ENCODE measurements at places on chromosomes 5 and 9. TPM values are rescaled to one million over a fixed set of nuclear protein-coding genes. Genes with fewer than 3 reads are reported as not detected.

DNA sequence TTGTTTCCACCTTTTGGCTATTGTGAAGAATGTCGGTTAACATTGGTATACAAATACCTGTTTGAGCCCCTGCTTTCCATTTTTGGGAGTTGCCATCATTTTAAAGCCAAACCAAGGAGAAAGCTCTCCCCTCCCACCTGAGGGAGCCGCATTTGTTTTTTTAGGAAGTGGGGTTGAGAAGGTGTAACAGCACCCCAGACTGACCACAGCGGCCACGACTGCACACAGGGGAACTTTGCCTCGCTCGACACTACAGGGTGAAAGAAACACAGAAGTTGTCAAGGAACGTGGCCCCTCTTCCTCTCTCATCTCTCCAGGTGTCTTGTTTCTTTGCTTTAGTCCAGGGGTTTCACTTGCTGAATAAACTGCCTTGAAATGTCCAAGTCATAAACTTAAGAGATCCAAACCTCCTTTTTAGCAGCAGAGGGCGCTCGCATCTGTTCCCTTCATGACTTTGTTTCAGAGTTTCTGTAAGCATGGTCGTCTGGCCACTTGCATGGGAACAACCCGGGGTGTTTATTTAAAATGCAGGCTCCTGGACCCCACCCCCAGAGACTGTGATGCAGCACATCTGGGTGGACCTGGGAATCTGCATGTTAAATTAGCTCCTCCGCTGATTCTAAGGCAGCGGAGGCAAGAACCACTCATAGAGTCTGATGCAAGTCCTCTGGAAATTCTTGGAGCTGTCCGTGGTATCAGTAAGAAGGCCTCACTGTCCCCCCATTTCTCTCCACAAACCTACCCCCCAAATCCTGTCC, 2.1 kb upstream of the TTLL11 start:
- no peaks in the 10 kb centered on the region for H3K27me3 ChIP-seq
- H3K36me3 ChIP-seq = no peaks in the 10 kb centered on the region
- H3K27ac ChIP-seq = no peak overlapping the region
- H3K4me1 ChIP-seq = peaks cover 41% of the 10 kb centered on the region

DNA sequence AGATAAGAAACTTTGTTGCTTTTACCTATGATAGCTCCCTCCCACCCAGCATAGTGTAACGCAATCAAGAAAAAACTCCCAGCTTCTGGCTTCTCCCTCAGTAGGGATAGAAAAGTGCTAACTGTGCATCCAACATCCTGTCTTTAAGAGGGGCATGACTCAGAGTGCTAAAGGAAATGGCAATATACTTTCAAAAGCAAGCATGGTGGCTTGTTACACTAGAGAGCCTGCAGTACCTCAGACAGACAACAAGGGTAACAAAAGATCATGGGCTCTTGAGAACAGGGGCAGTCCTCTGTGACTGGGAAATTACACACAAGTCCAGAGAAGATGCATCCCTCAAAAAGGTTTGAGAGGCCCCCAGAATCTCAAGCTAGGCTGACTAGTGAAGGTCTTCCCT, 37.8 kb downstream of the PRELID2 start:
- H3K4me1 ChIP-seq = no peaks in the 10 kb centered on the region
- H3K4me3 ChIP-seq = no peak overlapping the region
- H3K27ac ChIP-seq = no peak overlapping the region
- no peaks in the 10 kb centered on the region for H3K36me3 ChIP-seq
- no peaks in the 10 kb centered on the region for H3K27me3 ChIP-seq

Gene SLC23A1
- total RNA-seq = not detected

Gene PCDHA7
- total RNA-seq = not detected

DNA sequence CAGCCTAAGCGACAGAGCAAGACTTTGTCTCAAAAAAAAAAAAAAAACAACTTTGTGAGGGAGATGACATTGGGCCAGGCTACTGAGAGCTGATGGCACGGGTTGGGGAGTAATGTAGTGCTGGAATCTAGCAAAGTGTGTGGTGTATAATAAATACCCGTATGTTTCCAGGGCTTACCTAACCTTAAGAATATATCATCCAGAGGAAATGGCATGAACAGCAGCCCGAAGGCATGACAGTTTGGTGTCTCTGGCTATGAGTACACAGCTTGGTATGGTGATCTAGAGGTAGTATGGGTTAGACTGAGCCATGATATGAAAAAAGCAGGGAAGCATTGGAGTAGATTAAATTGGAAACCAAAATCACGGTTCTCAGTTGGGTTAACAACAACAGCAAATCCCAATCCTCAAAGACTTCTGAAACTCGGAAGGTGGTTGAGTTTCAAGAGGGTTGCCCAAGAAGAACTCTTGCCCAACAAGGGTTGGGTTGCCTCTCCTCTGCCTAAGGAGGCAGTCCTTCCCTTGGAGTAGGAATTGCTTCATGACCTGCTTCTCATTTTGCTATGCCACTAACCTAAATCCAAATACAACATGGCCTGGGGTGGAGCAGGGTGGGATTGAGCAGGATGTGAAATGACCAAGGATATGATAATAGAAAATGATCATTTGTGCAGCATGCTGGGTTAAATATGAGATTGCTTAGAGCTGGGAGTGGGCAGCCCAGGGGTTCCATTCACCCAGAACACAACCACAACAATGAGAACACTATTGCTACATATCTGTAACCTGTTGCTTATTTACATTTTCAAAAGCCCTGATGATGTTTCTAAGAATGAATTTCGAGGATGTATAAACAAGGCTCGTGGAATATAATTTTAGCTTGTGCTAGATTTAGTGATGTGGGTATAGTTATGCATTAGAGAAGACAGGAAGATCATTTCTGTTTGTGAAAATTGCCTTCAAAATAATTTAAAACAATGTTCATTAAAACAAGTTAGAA, 64.6 kb upstream of the ZFR start:
- H3K27ac ChIP-seq = no peak overlapping the region
- no peaks in the 10 kb centered on the region for H3K36me3 ChIP-seq
- no peaks in the 10 kb centered on the region for H3K27me3 ChIP-seq
- H3K4me3 ChIP-seq = no peak overlapping the region
- DNase-seq = no peak

GRCh38 chr9:21465859-21466518, 16.1 kb downstream of the IFNE start:
- DNase-seq = peak; percentile 52
- H3K36me3 ChIP-seq = no peaks in the 10 kb centered on the region
- H3K27ac ChIP-seq = no peak overlapping the region
- H3K4me3 ChIP-seq = no peak overlapping the region
- no peaks in the 10 kb centered on the region for H3K27me3 ChIP-seq

DNA sequence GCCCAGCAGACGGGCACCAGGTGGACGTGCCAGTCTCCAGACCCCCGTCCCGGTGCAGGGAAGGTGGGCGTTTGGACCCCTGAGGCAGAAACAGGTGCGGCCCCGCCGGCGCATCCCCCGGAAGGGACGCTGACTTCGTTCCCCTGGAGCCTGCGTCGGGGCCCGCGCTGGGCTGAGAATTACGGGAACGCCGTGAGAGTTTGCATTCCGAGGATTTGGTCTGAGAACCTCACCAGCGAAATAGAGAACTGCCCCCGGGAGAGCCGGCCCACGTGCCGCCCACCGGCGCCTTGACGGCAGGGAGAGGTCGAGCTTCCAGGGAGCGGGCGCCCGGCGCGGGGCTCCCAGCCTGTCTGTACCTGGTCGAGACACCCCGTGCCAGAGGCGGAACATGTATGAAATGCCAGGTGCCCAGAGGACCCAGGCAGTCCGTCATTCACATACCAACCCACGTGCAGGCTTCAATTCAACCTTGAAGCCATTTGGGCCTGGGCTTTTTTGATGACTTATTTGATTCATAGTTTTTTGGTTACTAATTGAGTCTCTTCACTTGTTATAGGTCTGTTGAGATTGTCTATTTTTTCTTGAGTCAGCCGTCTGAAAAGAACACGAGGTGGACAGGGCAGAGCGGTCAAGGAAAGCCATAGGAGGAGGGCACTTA, 877 bp upstream of the CAMSAP1 start:
- peaks cover 10% of the 10 kb centered on the region for H3K36me3 ChIP-seq
- H3K4me1 ChIP-seq = peaks cover 31% of the 10 kb centered on the region
- H3K4me3 ChIP-seq = peak overlapping the region; percentile 58
- H3K27me3 ChIP-seq = no peaks in the 10 kb centered on the region

Gene PNPLA7
- 2.4 TPM for total RNA-seq

Gene TAS2R1
- not detected for total RNA-seq

- H3K36me3 ChIP-seq = no peaks in the 10 kb centered on the region
- DNase-seq = peak; percentile 83
- H3K27ac ChIP-seq = peak overlapping the region; percentile 57
- H3K4me1 ChIP-seq = peaks cover 41% of the 10 kb centered on the region
- peak overlapping the region; percentile 1 for H3K4me3 ChIP-seq
Measured at GRCh38 chr5:91311697-91312501, 71.2 kb downstream of the ARRDC3 start.

GRCh38 chr5:179314606-179315355, 30.5 kb downstream of the ADAMTS2 start:
- H3K27me3 ChIP-seq = no peaks in the 10 kb centered on the region
- H3K27ac ChIP-seq = no peak overlapping the region
- no peak overlapping the region for H3K4me3 ChIP-seq
- no peak for DNase-seq
- H3K4me1 ChIP-seq = no peaks in the 10 kb centered on the region

Gene SGCD
- 0.11 TPM for total RNA-seq

DNA sequence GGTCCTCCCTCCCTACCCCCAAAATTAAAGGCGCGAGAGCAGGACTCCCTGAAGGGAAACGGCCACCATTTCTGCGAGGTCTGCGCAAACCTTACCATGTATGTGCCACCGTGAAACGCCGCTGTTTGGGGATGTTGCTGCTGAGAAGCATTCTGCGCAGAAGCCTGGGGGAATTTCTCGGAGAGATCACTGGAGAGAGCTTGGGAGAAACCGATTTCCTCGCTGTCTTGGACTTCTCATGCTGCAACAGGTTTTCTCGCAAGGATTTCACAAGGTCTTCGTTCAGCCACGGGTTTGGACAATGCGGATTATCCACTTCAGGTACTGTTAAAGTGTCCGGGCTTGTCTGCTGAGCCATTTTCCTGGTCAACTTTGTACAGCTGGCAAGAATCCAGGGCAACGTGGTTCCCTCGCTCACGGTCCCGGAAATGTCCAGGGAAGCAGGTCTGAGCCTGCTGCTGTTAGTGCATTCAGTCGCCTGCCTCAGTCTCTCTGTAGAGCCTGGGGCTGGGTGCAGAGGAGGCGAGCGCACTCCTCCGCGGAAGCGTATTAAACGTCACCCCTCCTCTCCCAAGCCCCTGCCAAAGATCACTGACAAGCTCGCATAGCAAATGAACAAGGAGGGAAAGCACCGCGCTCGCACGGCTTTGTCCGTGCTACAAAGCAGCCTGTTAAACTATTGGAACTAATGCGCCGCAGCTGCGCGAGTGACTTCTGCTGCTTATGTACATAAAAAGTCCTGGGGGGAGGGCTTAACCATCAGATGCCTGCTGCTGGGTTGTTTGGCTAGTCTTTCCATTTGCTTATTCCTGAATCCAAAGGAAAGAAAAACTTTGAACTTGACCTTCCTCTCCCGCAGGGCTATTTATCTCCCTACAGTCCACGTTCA, 125.1 kb downstream of the PDE4D start:
- DNase-seq = no peak
- H3K27ac ChIP-seq = no peak overlapping the region
- H3K4me3 ChIP-seq = peak overlapping the region; percentile 9
- H3K4me1 ChIP-seq = no peaks in the 10 kb centered on the region

GRCh38 chr5:158880483-158881001, 219.2 kb downstream of the EBF1 start:
- H3K27me3 ChIP-seq = no peaks in the 10 kb centered on the region
- DNase-seq = no peak
- H3K36me3 ChIP-seq = no peaks in the 10 kb centered on the region

DNA sequence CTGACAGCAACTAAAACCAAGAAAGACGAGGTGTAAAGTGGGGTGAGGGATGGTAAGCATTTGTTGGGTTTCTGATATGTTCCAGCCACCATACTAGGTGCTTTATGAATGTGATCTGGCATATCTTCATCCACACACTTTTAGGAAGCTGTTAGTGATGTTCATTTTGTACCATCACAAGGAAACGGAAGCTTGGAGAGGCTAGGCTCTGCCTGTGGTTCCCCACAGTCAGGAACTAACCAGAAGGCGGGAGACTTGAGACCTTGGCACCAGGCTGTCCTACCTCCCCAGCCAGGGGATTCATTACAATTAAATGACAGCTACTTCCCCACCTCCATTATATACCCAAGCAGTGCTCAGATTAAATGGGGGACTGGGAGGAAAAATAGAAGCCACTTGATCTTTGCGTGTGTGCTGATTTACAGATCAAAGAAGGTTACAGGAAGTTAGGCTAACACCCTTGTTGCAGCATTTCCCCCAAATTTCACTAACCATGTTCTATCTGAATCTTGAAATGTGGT, 43.0 kb downstream of the SFXN1 start:
- H3K36me3 ChIP-seq = peaks cover 20% of the 10 kb centered on the region
- H3K27ac ChIP-seq = no peak overlapping the region
- no peak for DNase-seq
- no peaks in the 10 kb centered on the region for H3K27me3 ChIP-seq

DNA sequence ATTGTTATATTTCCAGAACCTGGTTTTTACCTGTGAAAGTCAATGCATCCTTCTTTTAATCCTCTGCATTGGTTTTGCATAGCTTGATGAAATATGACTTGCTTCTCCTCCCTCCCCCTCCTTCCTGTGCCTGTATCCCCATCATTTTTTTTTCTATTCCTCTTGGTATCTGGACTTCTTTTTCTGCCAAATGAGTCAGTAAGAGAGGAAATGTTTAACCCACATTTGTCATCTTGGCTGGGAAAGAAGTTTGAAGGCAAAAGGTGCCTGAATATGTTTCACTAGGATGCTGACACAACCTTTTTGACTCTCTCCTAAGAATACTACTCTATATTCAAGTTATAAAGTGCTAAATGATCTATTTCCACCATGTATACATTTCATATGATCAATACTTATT, 35.5 kb upstream of the CDKN2B start:
- no peak for DNase-seq
- no peaks in the 10 kb centered on the region for H3K4me1 ChIP-seq
- no peak overlapping the region for H3K4me3 ChIP-seq

Gene CBY3
- total RNA-seq = 0.91 TPM

Gene C9orf78
- total RNA-seq = 76.4 TPM

DNA sequence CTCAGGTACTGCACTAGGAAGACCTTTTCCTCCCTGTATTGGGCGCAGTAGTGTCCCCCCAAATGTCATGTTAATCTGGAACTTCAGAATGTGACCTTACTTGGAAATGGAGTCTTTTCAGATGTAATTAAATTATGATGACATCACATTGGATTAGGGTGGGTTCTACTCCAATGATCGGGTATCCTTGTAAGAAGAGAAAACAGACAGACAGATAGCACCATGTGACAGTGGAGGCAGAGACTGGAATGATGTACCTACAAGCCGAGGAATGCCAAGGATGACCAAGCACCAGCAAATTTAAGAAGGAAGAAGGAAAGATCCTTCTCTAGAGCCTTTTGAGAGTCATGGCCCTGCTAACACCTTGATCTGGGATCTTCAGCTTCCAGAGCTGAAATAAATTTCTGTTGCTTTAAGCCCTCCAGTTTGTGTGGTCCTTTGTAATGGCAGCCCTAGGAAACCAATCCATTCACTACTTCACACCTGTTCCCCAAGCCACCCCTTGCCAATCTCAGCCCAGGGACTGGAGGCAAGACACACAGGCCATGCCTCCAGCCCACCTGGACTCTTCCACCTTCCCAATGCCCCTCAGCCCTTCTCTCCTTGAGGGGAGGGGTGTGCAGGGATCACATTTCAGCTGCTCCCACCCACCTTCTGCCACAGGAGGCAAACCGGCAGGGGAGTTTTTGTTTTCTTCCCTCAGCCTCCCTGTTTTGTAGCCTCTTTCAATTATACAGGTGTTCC, 1.6 kb downstream of the CCNJL start:
- H3K27ac ChIP-seq = no peak overlapping the region
- DNase-seq = no peak
- H3K4me1 ChIP-seq = no peaks in the 10 kb centered on the region
- peaks cover 27% of the 10 kb centered on the region for H3K27me3 ChIP-seq
- no peaks in the 10 kb centered on the region for H3K36me3 ChIP-seq
